ENCODE measurements at places on chromosomes 3 and 15.

DNA sequence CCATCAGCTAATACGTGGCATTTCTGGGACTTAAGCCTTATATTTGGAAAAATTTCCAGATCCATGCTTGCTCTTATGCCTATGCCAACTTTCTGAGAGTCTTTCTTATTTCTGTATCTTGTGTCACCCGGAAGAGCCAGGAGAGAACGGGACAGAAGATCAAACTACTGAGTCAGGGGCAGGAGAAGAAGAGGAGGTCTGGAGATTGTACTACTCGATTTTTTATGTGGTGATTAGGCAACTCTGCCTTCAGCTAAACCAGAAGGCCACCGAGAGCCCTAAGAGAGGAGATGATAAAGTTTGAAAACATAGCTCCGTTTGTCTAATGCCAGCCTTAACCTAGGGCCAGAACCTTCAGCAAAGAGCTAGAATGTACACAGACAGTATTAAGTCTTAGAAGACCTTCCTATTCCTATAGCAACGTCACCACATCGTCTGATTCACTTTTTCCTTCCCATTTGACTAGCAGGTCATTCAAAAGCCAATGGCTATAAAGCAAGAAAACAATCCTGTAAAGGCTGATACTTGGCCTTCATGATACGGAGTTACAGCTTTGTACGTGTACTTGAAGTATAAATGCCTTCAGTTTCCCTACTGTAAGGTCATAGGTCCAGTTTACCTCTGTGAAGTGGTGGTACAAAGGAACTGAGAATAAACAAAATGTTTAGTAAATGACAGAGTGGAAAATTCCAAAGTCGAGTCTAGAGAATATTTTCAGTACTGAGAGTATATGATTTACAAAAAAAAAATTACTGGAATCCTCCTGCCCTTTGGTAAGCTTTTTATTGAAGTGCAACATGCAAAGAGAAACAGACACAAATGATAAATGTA is 96.1 kb upstream of the ICE2 start:
- DNase-seq = no peak

DNA sequence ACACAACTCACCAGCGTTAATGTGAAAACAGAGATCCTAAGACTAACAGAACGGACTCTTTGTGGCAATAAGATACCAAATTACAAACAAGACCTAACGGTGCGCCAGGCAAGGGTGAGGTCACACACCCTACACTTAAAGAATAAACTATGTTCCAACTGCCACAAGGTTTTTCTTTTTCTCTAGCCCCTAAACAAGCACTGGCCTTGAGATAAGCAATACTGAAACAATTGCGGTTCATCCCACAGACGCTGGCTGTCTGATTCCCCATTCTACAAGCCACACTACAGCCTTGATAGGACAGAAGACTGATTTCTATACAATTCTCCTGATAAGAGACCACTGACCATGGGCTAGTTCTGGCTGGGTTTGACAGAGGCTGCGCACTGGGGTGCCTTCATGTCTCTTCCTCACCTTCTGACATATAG is 20.5 kb upstream of the LIMD1 start:
- DNase-seq = no peak

DNA sequence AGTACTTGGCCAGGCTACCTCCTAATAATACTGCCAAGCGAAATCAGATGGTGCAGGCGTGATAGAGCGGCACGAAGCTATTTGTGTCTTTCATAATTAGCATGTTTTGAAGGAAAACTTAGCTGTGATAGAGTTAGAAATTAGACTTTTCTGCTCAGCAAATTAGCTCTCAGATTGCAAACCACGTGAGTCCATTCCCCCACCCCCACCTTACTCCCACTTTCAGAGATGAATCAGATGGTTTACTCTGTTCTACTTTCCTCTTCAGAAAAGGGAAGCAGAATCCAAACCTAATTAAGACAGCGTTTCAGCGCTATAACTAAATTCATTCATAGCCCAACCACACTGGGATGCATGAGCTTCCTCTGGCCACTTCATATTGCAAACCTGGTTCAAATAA is 214.6 kb downstream of the SLCO3A1 start:
- DNase-seq = no peak

- DNase-seq = no peak
These were observed 440.4 kb downstream of the FHIT start for GRCh38 chr3:60810881-60811280.

DNA sequence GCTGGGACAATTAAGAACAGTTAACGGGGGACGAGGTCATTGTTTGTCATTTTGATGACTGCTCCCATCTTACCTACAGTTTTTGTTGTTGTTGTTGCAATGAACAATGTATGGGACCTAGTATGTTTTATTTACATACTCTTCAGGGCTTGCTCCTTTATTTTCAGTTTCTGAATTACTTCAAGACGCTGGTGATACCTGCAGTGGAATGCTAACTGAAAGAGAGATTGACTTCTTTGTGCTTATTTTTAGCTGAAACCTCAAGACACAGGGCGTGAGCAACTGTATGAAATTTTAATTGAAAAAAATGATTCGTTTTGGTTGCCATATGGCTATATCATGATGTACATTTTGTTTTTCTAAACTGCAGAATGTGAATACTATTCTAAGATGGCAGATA is 297.9 kb downstream of the EDEM1 start:
- no peak for DNase-seq

DNA sequence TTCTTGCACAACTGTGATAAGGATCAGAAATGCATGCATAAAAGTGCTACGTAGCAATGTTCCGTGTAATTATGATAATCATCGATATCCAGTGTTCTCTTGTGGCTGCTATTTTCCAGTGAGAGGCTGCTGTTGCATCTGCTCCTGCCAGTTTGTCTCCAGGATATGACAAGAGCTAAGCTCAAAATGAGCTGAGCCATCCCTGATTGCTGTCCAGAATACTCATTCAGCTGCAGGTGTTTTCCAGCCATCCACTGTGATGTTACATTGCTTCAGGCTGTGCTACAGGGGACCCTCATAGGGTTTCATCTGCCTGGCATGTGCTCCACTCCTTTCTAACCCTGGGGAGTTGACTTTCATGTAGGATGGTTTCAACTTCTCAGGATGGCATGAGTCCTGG is 976.0 kb downstream of the ROBO1 start:
- DNase-seq = no peak

DNA sequence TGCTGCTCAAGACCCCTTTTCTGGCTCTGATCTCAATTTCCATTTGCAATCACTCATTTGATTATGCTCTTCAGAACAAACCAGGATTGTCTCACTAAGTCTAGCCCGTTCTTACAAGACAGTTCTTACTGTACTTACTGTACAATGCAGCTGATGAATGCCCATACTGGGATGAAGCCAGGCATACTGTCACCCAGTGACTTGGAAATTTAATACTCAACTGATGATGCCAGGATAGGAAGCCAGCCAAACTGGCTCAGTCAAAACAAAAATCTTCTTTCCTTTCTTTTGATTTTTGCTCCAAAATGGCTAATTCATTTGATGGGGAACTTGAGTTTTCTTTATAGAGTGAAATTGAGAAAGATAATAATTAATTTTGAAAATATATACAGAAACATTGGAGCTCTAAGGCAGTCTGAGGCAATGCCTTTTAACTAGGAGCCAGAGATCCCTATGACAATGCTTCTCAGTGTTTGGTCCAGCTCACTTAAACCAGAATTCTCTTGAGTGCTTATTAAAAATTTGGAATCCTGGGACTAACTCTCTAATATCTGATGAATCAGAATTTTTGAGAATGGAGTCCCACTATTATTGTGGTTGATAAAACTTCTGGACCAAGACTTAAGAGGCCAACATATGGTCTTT is 265.6 kb upstream of the THBS1 start:
- DNase-seq = no peak

- no peak for DNase-seq
These were observed 195.4 kb upstream of the C2CD4B start for GRCh38 chr15:62360332-62361097.

GRCh38 chr3:89560568-89560967 is 453.1 kb downstream of the EPHA3 start:
- DNase-seq = no peak

DNA sequence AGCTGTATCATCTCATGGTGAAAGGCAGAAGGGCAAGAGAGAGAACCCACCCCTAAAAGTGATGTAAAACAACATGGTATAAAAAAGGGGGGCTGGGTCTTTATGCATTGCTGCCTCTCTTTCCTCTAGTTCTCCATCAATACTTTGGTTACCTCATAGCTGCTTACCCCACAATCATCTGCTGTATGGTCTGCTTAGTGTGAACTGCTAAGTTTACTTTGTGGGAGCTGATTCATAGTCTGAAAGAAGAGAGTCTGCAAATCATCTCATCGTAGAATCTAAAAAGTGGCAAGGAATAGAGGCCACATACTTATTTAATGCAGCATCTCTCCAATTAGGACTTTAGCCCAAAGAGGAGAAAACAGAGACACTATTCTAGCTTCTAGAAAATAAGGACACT is 546.8 kb downstream of the GBE1 start:
- DNase-seq = no peak

- DNase-seq = no peak
These were observed 93.2 kb upstream of the IL12A start for GRCh38 chr3:159895430-159895829.

DNA sequence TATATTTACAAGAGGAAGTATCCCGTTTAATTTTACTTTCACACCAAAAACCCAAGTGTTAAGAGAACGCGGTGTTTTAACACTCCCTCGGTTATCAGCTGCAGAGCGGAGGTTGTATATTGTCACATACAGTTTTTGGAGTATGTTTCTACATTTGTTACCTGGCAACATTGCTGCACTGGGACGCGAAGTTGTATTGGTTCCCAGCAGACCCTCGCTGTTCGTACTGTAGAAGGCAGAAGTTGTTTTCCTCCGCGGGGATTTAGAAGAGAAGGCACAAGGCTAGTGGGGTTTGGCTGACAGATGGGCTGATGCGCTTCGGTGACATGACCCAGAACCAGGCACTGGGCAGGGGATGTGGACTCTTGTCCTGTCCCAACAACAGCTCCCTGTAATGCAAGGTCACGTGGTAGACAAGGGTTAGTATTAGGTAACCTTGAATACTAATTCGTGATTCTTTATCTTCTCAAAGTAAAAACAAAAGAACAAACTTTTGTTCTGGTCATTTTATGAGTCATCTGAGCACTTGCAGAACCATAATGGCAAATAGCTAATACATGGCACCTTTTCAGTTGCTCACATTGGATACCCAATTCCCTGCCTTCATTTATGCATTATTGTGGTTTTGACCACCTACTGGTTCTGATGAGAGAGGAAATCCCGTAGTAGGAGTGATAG is 230.4 kb upstream of the BHLHE40 start:
- no peak for DNase-seq

- no peak for DNase-seq
These were observed 21.4 kb downstream of the SIAH2 start for GRCh38 chr3:150741497-150742140.

GRCh38 chr3:79367066-79367465 is 400.7 kb downstream of the ROBO1 start:
- no peak for DNase-seq

DNA sequence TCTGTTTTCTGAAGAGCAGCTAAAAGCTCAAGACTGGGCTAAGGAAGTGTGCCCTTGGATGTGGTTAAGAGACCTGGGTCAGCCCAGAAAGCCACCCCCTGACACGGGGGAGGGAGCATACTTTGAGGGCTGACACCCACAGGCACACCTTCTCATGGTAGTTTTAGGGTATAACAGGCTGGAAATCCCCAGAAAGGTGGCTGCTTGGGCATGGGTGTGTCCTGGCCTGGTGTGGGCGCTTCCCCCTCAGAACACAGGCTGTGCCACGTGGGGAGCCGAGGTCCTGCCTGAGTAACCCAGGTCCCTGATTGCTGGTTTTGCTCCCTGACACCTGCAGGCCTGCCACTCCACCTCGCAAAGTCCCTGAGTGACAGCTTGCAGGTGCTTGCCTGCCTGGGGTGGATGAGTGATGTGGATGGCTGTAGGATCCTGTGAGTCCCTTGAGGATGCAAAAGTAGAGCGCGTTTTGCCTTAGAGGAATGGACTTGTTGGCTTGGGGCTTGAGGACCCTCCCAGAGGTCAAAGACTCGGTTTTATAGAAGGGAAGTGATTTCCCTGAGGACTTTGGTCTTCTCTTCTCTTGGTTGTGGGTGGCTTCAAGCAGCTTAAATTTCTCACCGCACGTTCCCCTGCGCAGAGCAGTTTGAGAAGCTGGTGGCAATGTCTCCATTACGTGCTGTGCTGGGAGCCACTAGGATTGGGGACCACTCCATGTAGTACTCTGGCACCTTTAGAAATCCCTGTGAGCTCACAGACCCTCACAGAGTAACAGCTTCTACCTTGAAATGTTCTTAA is 94.4 kb downstream of the DNASE1L3 start:
- peak; percentile 87 for DNase-seq

DNA sequence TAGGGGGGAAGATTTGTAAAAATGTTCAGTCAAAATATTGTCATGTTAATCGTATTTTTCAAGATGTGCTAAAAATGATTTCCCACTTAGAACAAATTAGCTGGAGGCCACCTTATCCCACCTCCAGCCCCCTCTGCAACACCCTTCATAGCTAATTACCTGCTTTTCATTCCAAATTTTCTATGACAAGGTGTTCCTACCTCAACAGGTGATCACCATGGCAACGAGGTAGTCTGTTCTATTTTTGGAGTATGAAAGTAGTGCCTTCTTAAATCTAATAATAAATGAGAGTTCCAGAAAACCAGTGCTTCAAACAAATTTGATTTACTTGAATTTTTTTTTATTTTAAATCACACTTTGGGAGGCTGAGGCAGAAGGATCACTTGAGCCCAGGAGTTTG is 149.8 kb downstream of the FNDC3B start:
- DNase-seq = no peak

DNA sequence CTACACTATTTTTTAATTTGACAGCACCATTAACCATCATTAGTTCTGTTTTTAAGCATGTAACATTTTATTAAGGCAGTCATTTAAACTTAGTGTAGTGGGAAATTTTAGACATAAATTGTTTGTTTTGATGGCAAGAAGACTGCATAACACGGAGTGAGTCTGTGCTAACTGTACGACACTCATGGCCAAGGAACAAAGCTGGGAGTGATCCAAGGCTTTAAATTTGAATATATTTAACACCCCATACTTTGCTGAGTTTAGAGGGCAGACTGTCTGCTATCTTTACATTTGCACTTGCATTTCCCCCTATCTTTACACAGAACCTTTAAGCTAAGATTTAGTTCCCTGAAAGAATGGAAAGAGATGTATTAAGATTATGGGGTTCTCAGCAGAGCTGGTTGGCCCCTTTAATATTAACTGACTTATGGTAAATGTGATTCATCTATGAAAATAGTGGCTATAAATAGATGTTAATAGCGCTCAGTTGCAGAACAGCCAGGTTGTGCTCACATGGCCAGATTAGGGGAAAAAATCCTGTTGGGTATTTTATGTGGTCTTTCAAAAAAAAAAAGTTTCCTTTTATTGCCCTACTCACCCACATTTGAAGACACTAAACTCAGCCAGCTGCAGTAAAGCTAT is 120.7 kb downstream of the CMSS1 start:
- no peak for DNase-seq

All from CD4-positive, alpha-beta T cell treated with Interleukin-15 for 1 hour (primary cell).